Right lung (tissue), 10 donors: ENCODE measurements at places on chromosomes 5 and 9.

DNA sequence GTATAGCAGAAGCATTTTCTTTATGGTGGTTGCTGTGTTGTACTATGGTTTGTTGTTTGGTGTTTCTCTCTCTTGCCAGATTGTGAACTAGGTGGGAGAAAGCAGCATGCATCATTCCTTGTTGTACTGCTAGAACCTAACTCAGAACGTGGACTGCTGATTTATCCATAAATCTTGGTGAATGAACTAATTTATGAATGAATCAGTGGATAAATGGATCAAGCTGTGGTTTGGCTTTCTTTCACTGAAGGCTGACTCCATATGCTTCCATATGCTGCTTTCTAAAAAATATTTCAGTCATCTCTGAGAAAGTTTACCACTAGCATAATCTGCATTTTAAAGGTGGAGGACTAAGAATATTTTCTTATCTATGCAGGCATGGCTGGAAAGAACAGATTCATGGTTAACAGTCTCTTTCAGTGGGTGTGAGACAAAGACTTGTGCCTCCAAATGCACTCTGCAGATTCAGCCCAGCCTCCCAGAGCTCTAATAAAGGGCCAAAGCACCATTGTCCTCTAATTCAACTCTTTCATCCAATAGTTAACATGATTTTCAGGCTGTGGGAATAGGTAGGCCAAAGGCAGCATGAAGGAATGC is 237.7 kb downstream of the SH3GL2 start:
- no peak for DNase-seq

GRCh38 chr5:54443270-54443669 is 12.2 kb upstream of the HSPB3 start:
- DNase-seq = no peak

DNA sequence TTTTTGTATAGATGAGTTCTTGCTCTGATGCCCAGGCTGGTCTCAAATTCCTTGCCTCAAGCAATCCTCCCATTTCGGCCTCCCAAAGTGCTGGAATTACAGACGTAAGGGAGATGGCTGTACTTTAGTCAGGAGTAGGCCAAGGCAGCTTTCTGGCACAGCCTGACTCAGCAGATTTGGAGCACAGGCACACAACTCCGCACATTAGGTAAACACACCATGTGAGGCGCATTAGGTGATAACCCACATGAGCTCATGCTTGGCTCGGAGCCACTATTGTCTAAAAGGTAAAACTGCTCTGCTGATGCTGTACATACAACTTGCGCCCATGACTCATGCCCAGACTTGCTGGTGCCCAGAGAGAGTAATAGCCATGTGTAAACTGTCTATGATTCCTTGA is 1157.9 kb downstream of the TAF11L14 start:
- DNase-seq = no peak

- DNase-seq = no peak
These were observed 4.9 kb upstream of the GAPT start for GRCh38 chr5:58486290-58486689.

DNA sequence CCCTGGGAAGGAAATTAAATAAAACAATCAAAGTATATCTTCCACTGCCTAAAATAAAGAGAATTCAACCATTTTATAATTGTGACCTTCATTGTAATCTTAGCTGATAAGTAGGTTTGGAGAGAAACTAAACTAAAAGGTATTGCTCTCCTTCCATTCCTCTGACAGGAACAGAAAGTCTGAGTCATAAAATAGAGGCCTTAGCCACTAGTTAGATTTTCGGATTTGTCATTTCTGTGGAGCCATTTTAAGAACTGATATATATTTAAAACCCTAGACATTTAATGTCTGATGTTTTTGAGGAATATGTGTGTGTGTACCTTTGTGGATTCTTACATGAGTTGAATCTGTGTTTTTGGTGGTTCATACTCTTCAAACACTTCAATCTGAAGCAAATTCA is 11.8 kb upstream of the TMC1 start:
- no peak for DNase-seq

- no peak for DNase-seq
These were observed 49.1 kb downstream of the FAM170A start for GRCh38 chr5:119678351-119679028.

DNA sequence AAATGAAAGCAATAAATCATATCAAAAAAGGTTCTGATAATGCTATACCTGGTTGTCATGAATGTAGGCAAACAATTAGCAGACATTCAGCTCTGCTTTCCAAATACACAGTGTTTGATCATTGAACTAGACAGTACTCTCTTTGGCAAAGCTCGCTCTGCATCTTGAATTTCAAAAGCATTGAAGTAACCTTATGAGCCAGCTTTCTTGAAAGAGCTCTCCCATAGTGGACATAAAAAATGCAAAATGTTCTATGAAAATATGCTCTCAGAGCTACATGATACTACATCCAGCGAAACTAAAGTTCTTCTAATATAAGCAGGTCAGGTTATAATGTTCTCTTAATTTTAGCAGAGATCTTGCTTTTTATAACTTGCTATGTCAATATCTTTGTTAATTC is 533.4 kb downstream of the CSNK1G3 start:
- no peak for DNase-seq

GRCh38 chr9:75445144-75445543 is 356.8 kb downstream of the OSTF1 start:
- no peak for DNase-seq

DNA sequence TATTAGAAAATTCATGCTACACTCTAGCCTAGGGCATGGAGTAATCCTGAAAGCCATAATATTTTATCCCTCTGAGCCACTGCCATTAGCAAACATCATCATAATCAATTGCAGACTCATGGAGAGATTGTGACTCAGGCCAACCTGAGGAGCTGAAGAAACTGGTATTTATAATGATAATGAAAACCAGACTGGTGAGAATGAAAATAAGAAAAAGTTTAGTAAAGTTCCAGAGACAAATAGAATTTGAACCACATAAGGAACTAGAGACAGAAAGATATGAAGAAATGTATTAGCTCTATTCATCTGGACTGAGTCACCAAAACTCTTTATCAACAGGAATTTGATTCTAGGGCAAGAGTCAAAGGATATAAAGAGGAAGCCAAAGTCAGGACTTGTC is 158.7 kb downstream of the DRD1 start:
- DNase-seq = no peak

- DNase-seq = no peak
These were observed 19.5 kb upstream of the SERINC5 start for GRCh38 chr5:80275347-80275746.

- no peak for DNase-seq
These were observed 14.7 kb downstream of the FBP1 start for GRCh38 chr9:94624629-94625028.

- no peak for DNase-seq
These were observed 205.8 kb upstream of the KIF2A start for GRCh38 chr5:62100201-62100600.

GRCh38 chr5:60334281-60334713 is 365.7 kb downstream of the DEPDC1B start:
- no peak for DNase-seq

DNA sequence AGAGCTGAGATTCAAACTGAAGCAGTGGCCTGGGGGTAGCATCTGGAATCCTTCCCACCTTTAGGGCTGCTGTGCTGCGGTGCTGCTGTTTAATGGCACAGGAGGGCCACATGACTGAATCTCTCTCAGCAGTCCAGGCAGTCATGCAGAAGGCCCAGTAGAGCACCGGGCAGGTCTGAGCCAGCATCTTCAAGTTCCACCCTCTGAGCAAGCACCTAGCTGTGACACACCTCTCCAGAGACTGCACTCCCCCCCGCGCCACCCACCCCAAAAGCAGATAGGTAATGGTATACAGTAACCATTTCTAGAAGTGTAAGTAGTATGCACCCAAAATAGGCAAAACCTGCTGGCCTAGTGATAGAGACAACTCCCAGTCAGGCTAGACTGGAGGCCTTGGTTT is 8.2 kb downstream of the IL4 start:
- DNase-seq = no peak

DNA sequence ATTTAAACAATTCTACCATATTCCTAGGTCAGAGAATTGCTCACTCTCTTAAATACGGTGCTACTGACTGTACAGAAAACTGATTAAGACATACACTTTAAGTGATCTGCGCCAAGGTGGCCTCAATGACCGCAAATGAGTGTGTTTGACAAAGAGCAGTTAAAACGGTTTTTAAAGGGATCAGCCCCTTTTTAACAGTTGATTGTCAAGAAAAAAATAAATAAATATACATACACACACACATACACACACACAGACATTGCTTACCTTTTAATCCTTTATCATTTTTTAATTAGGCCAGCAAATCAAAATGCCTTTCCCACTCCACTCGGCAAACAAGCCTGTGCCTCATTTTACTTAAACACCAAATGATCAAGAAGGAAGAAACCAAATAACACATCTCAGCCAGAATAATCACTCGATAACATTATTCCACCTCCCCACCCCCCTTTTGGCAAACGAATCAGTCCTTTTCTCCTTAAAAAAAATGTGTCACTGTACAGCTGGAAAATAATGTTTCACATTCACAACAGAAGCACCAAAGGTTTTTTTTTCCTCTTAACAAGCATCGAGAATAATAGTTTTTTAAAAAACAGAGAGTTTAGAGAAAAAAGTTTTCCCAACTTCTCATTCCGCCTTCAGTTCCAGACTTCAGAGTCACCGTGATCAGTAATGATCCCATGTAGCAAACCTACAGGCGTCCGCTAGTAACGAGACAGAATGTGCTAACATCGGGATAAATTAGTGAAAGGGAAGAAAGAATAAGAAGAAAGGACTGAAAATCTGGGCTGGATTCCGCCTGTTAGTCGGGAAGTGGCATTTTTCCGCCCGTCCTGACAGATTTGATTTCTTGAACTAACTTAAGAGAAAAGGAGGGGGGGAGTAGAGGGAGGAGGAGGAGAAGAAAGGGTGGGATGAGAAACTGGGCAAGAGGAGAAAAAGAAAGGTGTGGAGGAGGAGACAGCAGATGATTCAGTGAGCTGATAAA is at the start of gene ZNF608:
TSS of gene ZNF608 (minus strand) at position 712 of the 988 bp plus-strand sequence. CDS start 1,650 bp downstream, outside the sequence.
- DNase-seq = no peak

DNA sequence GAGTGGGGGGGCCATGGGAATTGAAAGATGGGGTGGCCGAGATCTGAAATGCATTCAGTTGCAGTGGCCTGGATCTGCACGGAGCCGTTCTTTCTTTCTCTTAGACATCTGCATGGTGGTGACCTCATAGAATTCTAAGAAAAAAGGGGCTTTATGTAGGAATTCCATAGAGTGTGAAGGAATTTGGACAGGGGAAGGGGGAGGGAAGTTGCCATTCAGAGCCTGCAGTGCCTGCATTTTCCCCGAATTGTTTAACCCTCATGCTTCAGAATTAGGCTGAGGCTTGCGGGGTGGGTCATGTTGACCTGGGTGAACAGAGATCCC is 4.9 kb downstream of the NEK6 start:
- no peak for DNase-seq

DNA sequence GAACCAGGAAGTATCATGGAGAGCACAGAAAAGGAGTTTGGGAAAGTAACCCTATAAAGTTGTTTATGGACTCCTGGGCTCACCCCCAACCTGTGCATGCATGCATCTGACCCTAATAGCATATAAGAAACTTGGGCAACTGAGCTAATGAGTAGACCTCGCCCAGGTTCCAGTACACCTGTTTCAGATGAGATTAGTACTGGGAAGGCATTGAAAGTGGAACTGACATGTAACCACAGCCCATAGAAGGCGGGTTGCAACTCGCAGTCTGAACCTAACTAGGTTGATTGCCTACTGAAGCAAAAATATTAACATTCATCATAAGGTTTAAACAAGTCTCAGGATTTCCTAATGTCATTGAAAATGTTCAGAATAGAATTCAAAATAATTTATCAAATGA is 87.0 kb downstream of the WNK2 start:
- no peak for DNase-seq

GRCh38 chr9:135256581-135257354 is 169.3 kb downstream of the OLFM1 start:
- no peak for DNase-seq

DNA sequence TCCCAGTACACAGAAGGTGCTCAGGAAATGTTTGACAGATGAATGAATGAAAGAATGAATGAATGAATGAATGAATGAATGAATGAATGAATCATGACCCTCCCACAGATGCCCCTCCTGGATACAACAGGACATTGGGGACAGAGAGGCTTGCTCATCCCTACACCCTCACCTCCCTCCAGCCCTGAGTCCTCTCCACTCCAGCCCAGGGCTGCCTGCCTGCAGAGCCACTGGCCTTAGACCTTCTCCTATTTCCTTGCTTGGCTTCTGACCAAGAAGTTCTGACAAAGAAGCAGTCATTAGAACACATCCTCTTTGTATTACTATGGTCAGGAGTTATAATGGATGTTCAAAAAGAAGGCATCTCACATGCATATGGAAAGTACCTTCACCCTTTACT is 240.7 kb upstream of the DAPK1 start:
- DNase-seq = no peak
